ENCODE measurements at places on chromosomes 16 and 17. TPM values are rescaled to one million over a fixed set of nuclear protein-coding genes. Genes with fewer than 3 reads are reported as not detected.

The SETD1A gene
- 11.0 TPM for total RNA-seq

The C16orf92 gene
- not detected for total RNA-seq

The MEFV gene
- total RNA-seq: 0.62 TPM

The KLHDC4 gene
- 11.6 TPM for total RNA-seq

The TBC1D26 gene
- not detected for total RNA-seq

The C17orf50 gene
- total RNA-seq: not detected

The CACNG5 gene
- total RNA-seq: not detected

The USB1 gene
- 28.3 TPM for total RNA-seq

The HBM gene
- total RNA-seq: not detected

The TOM1L2 gene
- 287 TPM for total RNA-seq

The MMP25 gene
- total RNA-seq: 2.8 TPM

The MT1H gene
- not detected for total RNA-seq

The DPEP2NB gene
- total RNA-seq: not detected

The GUCY2D gene
- total RNA-seq: not detected

The PIK3R5 gene
- total RNA-seq: 2.5 TPM

The CENPX gene
- 27.0 TPM for total RNA-seq

The METTL2A gene
- 17.8 TPM for total RNA-seq

The NLE1 gene
- 4.5 TPM for total RNA-seq

The PMFBP1 gene
- not detected for total RNA-seq

The MEIOC gene
- total RNA-seq: not detected

The FBXO39 gene
- total RNA-seq: not detected

The KDM6B gene
- 28.1 TPM for total RNA-seq

The PIRT gene
- not detected for total RNA-seq

The CD300A gene
- total RNA-seq: 1.9 TPM

The FBXW10B gene
- 0.35 TPM for total RNA-seq

The CHD9NB gene
- total RNA-seq: 0.97 TPM

The ABCC12 gene
- not detected for total RNA-seq

The ABCA3 gene
- 7.7 TPM for total RNA-seq

All from left ventricle myocardium superior (tissue), 1 donor.